ENCODE measurements at places on chromosomes 7 and 10.

GRCh38 chr10:130493446-130494145, 357.4 kb downstream of the GLRX3 start:
- no peak for DNase-seq

GRCh38 chr10:117900280-117900679, 146.5 kb downstream of the RAB11FIP2 start:
- DNase-seq = no peak

DNA sequence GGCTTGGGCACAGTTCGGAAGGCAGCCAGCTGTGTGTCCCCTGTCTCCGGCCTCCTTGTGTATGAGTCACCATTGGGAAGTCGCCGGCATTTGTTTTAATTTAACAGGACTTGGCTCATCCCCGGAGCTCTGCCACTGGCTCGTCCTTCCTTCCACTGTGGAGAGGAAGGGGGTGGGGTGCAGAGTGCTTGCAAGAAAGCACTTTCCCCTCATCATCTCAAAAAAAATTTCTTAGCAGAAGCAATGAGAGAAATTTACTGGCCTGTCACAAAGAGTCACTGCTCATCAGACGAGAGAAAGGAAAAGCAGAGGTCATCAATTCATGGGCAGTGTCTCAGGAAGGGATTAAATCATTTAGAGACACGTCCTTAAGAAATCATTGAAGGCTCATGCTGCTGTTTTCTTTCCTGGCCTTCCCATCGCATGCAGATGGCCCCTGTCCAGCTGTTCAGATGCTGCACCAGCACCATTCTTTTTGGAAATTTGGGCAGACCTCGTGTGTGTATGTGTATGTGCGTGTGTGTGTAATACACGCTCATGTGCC, 93.3 kb downstream of the BMS1 start:
- DNase-seq = peak; percentile 61

DNA sequence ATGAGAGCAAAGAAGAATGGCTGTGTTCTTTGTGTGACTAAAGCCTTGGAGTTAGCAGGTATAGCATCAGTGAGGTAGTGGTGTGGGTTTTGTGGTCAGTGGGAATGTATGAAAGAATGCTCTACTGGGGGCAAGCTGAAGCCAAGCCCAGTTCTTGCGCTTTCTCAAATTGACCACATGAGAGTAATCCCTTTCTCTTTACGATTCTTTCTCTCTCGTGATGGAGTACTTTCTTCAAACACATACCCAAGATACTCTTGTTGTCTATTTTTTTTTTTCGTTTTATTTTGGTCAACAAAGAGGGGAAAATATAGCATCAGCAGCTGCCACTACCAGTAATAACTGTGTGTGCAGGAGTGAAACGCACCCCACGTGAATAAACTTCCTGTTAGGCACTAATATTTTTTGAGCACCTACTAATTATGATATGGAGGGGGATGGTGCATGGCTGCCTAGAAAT, 8.4 kb upstream of the PANK1 start:
- DNase-seq = peak; percentile 27

DNA sequence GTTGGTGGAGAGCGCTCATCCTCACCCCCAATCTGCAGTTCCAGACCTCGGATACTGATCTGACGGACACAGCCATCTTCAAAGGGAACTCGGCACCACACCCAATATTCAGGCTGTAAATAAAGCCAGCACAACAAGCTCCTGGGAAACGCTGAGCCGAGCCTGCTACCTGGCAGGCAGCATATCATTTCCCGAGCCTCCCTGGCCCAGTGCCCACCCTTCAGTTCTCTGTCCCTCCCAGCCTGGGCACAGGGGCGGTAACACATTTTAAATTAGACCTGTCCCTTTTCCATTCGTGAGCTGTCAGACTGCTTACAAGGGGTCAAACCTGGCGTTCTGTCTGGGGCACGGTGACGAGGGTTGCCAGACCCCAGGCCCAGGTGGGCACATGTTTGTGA, 250.5 kb downstream of the ARHGAP12 start:
- no peak for DNase-seq

- no peak for DNase-seq
These were observed 41.1 kb upstream of the CNPY1 start for GRCh38 chr7:155587486-155587885.

GRCh38 chr10:112716924-112717413, 233.1 kb upstream of the TCF7L2 start:
- DNase-seq = peak; percentile 18
